ENCODE measurements at places on chromosomes 1 and 21. TPM values are rescaled to one million over a fixed set of nuclear protein-coding genes. Genes with fewer than 3 reads are reported as not detected.

DNA sequence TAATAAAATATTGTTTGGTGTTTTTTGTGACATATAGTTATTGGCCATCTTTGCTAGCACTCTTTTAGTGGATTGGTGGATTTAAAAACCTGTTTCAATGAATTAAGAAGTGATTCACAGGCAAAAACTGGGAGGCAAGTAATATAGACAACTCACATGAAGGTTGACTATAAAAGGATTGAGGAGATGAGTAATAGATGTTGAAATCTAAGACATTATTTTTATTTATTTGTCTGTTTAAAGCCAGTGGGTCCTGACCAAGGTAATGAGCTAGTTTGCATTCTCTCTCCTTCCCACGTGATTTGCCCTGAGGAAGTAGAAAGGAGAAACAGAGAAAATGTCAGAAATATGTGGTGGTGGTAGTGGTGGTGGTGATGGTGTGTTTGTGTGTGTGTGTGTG, 351.5 kb upstream of the ZP4 start:
- DNase-seq = no peak

DNA sequence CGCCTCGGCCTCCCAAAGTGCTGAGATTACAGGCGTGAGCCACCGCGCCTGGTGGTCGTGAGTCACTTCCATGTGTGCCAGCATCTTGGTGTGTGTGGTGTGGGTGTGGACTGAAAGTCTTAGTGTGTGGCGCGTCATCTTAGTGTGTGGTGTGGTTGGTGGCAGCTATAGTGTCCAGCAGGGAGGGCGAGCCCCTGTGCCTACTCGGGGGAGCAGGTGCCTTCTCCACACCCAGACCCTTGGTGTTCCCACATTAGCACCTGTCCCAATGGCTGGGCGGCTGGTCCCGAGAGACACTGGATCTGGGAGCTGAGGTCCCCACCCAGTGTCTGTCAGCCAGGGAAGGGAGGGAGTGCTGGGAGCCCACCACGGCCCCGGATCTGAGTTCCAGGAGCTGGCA, 2.8 kb downstream of the SCNN1D start:
- DNase-seq = no peak

DENND1B gene
- total RNA-seq = 11.6 TPM

DNA sequence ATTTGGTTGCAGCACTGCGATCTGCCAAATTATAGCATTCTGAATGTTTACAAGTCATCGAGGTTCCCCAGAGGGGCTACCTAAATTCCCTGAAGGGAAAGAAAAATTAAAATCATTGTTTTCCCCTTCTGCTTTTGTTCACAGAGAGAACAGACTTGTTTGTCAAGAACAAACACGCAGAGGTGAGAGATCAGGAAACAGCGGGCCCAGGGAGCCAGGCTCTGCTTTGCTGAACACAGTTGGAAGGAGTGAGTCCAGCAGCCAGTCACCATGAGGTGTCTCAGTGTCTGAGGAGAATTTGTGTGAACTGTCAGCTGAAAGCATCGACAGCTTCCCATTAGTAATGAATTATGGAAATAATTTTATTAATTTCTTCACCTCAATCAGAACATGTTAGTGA, 52.5 kb downstream of the RWDD3 start:
- DNase-seq = no peak

DNA sequence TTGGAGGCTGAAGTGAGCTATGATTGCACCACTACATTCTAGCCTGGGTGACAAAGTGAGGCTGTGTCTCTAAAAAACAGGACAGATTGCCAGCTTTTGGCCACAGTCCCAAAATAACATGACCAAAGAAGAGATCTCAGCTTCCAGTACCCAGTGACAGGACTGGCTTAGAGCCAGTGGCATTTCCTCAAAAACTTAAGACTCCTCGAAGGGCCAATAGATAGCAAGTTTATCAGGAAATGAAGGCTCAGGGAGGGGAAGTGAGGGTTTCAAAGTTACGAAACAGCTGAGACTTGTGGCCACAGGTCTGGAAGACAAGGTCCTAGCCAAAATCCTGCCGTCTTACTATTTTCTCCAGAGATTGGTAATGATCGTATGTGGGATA, 6.3 kb upstream of the TMEM39B start:
- DNase-seq = peak; percentile 67

MXRA8 gene
- 102 TPM for total RNA-seq

OR6N1 gene
- not detected for total RNA-seq

DNA sequence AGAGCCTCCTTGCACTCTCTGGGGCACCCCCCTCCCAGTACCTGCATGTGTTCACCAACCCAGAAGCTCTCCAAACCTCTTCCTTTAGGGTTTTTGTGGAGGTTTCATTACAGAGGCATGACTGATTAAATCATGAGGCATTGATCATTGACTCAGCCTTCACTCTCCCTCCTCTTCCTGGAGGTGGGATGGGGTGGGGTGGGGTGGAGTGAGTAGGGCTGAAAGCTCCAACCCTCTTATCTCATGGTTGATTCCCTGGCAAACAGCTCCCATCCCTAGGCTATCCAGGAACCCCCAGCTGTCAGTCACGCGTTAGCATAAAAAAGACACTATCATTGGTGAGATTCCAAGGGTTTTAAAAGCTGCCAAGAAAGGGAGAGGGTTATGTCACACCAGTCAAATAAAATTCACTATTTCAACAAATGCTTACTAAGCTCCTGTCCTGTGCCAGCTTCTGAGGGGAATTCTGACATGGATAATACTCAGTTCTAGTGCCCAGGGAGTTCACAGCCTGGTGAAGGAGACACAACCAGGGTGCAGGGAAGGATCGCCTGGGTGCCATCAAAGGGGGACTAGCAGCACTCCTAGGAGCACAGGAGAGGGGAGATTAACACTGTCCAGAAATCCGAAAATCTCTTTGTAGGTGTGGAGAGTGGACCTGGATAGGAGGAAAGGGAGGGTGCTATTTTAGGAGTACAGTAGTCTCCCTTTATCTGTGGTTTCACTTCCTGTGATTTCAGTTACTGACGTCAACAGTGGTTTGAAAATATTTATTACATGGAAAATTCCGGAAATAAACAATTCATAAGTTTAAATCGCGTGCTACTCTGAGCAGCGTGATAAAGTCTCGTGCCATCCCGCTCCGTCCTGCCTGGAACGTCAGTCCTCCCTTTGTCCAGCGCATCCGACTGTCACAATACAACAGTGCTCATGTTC, 6.8 kb upstream of the IL24 start:
- DNase-seq = no peak

DNA sequence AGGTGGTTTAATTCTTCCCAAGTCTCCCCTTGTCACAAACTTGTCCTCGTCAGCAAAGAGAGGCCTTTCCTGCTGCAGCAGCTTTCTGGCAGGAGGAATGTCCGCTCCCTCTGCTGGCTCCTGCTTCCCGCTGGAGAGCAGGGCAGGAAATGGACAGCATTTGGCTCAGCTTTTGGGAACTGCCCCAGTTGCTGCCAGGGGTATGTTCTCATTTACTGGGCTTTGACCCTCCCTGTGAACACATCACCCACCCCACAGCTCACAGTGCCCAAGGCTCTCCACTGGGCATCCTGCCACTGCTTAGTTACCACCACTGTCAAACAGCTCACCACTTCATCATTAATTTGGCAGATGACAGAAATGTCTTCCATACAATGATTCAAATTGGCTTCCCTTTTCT, 75.4 kb downstream of the MRPL37 start:
- peak; percentile 61 for DNase-seq

GPN2 gene
- total RNA-seq = 19.8 TPM

AQP10 gene
- total RNA-seq = 2.2 TPM

DNA sequence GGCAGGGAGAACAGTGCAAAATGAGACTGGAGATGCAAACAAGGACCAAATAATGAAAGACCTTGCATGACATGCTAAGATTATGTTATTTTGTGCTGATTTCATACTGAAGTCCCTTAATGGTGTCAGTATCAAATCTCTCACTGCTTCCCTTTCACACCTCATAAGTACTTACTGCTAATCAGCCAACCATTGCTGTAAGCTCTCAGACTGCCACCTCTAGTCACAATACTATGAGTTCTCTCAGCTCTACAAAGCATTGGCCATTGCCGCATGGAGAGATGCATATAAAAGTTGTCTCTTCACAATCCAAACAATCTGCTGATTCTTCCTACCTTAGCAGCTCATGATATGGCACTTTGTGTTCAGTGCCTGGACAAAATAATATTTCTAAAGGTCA, 375.4 kb downstream of the LTN1 start:
- no peak for DNase-seq

PROK1 gene
- 50.4 TPM for total RNA-seq

GRCh38 chr1:12085643-12086260, 22.6 kb downstream of the TNFRSF8 start:
- DNase-seq = no peak

DNA sequence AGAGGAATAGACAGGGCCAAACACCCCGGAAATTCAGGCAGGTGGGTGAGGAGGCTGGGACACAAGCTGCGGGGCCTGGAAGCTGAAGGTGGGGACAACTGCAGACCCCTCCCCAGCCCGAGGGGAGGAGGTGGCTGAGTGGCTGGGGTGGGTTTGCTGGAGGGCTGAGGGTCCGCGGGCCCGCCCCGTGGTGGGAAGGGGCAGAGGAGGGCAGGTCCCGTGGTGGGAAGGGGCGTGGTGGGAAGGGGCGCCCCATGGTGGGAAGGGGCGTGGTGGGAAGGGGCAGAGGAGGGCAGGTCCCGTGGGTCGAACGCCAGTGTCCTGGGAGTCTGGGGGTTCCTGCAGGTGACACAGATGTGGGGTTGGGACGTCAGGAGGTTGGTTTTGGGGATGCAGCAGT, 24.3 kb upstream of the TTLL10 start:
- no peak for DNase-seq

CD244 gene
- 1.4 TPM for total RNA-seq

PLA2G2F gene
- not detected for total RNA-seq

GRCh38 chr1:184041731-184042130, 4.2 kb upstream of the COLGALT2 start:
- no peak for DNase-seq

GRCh38 chr1:91806181-91806768, 79.7 kb downstream of the TGFBR3 start:
- no peak for DNase-seq

DMRTA2 gene
- 5.1 TPM for total RNA-seq

- DNase-seq = no peak
Observed at GRCh38 chr1:214514032-214514818, 37.2 kb downstream of the PTPN14 start.

Measured in testis (tissue), 5 donors.